Endothelial cell of umbilical vein (primary cell): ENCODE measurements at places on chromosomes 12 and 14. TPM values are rescaled to one million over a fixed set of nuclear protein-coding genes. Genes with fewer than 3 reads are reported as not detected.
A peak's percentile ranks its signal among the peaks of the same experiment; 100 is the strongest.

DNA sequence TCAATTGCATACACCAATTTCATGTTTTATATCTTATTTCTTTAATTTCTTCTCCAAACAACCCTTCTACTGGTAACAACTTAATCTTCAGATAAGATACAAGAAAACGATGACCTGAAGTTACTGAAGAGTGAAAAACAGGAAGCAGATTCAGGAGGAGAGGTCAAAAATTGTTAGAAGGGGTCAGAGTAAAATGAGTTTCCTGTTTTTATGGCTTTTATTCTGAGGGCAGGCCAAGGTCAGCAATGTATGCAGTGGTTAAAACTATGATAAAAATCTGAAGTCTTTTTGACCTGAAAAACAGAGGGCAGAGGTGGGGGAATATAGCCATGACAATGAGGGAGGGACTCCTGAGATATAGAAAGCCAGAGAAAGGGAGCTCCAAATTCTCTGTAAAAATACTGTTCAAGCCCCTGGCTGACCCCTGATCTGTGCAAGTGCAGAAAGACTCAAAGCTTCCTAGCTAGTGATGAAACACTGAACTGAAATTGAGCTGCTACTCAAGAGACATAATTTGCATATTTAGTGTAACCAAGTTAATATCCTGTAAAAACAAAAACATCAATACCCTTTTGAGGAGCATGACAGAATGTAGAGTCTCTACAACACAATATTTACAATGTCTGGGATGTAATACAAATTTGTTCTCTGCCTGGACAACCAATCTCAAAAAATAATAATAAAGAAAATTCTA lies 514.3 kb upstream of the SEL1L start:
- H3K36me3 ChIP-seq, result no peaks in the 10 kb centered on the region
- no peaks in the 10 kb centered on the region for H3K4me1 ChIP-seq
- no peak overlapping the region for H3K4me3 ChIP-seq

DNA sequence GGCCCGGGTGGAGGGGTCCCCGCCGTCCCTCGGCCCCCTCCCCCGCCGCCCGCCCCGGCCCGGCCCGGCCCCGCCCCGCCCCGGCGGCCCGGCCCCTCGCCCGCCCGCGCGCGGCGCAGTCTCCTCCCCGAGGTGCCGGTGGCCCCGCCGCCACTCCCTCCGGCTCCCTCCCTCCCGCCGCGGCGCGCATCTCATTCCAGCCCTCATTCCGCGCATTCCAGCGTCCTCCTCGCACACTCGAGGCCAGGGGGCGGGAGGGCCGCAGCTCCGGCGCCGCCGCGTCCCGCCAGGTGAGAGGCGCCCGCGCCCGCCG lies at the start of gene TEAD4:
Gene TEAD4 (plus strand): TSS at position 206 of the 313 bp plus-strand sequence.
- H3K4me3 ChIP-seq, result peak within 1 kb of the TSS; percentile 65
- H3K36me3 ChIP-seq, result no peaks in the 10 kb centered on the region

DNA sequence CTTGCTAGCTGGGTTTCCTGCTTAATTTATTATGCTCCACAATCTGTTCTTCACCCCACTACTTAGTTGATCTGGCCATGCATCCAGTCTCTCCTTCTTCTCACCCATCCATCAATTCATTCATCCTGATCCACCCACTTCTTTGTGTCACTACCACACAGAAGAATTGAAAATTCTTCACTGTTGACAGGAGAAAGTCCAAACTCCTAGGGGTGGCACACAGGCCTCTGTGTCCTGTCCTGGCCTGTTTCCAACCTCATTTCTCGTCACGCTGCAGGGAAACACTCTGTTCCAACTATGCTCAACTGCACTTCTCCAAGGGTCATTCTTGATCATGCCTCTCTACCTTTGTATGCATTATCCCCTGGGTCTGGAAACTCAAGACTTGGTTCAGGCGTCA lies 10.6 kb upstream of the KRT83 start:
- no peaks in the 10 kb centered on the region for H3K4me1 ChIP-seq
- no peak overlapping the region for H3K27ac ChIP-seq
- H3K36me3 ChIP-seq, result no peaks in the 10 kb centered on the region
- no peak overlapping the region for H3K4me3 ChIP-seq

GRCh38 chr14:68538639-68539038 lies 254.2 kb downstream of the ZFP36L1 start:
- no peaks in the 10 kb centered on the region for H3K27me3 ChIP-seq
- H3K36me3 ChIP-seq, result no peaks in the 10 kb centered on the region
- no peak overlapping the region for H3K27ac ChIP-seq

DNA sequence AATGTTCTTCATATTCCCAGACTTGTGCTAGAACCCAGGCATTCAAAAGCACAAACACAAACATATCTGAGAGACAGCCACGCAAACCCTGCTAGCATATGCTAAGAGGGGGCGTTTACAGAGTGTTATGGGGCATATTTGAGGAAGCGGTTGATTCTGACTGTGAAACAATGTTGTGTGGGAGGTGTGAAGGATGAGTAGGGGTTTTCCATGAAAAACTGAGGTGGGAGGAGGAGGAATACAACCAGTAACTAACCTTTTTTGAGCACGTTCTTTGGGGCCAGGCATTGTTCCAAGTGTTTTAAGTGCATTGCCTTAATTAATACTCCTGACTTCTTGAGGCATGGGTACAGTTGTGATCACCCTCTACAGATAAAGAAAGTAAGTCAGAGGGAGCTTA lies 499.5 kb downstream of the AACS start:
- no peaks in the 10 kb centered on the region for H3K27me3 ChIP-seq
- no peak overlapping the region for H3K4me3 ChIP-seq
- H3K27ac ChIP-seq, result no peak overlapping the region

DNA sequence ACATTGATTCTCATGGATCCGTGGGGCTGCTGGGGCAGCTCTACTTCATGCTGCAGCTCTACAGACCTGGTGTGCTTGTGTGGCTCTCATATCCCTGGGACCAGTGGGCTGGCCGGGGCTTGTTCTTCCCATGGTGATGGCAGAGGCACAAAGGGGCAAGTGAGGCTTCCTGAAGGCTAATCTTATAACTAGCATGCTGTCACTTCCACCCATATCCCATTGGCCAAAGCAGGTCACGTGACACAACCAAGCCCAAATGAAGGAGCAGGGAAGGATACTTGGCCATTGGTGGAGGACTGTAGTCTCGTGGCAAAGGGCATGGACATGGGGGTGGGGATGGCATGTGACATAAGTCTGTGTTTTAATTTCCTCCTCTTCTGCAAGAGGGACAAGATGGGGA lies 9.9 kb downstream of the PLBD2 start:
- H3K27ac ChIP-seq, result no peak overlapping the region
- no peaks in the 10 kb centered on the region for H3K27me3 ChIP-seq
- H3K4me3 ChIP-seq, result no peak overlapping the region
- H3K36me3 ChIP-seq, result peaks cover 9% of the 10 kb centered on the region
- DNase-seq, result no peak
- no peaks in the 10 kb centered on the region for H3K4me1 ChIP-seq

DNA sequence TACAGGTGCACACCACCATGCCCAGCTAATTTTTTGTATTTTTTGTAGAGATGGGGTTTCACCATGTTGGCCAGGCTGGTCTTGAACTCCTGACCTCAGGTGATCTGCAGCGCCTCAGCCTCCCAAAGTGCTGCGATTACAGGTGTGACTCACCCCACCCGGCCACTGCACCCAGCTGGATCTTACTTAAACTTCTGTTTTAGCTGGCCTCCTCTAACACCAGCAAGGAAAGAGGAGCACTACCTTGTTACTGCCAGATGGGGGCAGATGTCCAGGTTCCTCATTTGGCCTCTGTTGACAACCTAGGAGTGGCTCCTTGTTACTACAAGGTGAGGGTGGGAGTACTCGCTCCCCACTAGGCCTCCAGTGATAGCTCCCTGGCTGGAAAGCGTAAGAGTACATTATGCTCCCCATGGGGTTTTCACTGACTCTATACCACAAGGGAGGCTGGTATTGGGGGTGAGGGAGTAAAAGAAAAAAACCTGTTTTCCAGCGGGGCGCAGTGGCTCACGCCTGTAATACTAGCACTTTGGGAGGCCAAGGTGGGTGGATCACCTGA lies 13.2 kb upstream of the ARF6 start:
- no peak overlapping the region for H3K4me3 ChIP-seq
- no peaks in the 10 kb centered on the region for H3K36me3 ChIP-seq
- DNase-seq, result peak; percentile 66
- H3K4me1 ChIP-seq, result no peaks in the 10 kb centered on the region

GRCh38 chr14:84225268-84225667 lies 1304.7 kb upstream of the FLRT2 start:
- no peaks in the 10 kb centered on the region for H3K36me3 ChIP-seq
- H3K27me3 ChIP-seq, result no peaks in the 10 kb centered on the region
- DNase-seq, result no peak
- H3K4me3 ChIP-seq, result no peak overlapping the region

DNA sequence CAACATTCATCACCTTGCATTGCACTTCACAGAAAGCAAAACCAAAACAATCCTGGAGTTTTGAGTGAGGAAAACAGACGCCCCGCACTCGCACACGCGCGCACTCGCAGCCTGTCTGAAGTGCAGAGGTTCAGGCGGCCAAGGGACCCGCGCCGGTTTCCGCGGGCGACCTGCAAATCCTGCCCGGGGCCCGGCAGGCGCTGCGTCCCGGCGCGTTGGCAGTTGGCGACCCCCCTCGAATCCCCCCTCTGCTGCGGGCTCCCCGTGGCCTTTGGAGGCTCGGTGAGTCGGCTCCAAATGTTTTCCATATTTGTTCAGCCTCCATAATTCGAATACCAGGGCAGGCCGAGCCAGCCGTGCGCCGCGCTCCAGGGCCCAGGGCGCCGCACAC lies at the start of gene SSPN:
Gene SSPN (plus strand): TSS at position 324 of the 391 bp plus-strand sequence. CDS start 100 bp downstream, outside the sequence.
- no peaks in the 10 kb centered on the region for H3K36me3 ChIP-seq
- no peak within 1 kb of the TSS for H3K27ac ChIP-seq
- H3K4me1 ChIP-seq, result peaks cover 4% of the 10 kb centered on the region
- H3K4me3 ChIP-seq, result peak within 1 kb of the TSS; percentile 48

DNA sequence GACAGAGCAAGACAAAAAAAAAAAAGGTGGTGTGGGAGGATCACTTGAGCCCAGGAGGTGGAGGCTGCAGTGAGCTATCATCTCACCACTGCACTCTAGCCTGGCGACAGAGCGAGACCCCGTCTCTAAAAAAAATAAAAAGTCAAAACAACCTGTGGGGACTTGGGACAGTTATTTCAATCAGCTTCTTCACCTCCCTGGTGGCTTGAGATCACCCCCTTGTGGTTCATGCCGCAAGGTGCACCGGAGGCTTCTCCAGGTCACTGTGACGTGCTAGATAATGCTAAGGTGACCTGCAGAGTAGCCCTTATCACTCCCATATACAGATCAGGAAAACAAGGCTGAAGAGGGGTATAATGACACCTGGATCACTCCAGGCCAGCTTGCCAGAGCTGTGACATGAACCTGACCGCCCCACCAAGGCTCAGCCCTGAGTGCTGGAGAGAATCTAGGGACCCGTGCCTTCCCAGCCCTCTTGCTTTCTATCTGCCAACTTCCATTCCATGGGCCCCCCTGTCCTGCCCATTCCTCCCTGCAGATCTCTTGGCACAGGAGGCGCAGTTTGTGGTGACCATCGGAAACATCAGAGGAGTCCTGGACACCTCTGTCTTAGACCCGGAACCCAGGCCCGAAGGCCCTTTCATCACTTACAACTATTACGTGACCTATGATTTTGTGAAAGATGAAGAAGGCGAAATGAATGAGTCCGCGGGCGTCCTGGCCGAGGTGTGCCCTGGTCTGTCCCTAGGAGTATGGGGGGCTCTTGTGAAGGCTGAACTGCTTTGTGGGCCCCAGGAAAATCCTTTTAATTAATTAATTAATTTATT lies 8.1 kb downstream of the LRRC43 start:
- no peaks in the 10 kb centered on the region for H3K36me3 ChIP-seq
- no peak overlapping the region for H3K27ac ChIP-seq
- H3K4me1 ChIP-seq, result no peaks in the 10 kb centered on the region
- peak; percentile 75 for DNase-seq
- H3K4me3 ChIP-seq, result no peak overlapping the region

DNA sequence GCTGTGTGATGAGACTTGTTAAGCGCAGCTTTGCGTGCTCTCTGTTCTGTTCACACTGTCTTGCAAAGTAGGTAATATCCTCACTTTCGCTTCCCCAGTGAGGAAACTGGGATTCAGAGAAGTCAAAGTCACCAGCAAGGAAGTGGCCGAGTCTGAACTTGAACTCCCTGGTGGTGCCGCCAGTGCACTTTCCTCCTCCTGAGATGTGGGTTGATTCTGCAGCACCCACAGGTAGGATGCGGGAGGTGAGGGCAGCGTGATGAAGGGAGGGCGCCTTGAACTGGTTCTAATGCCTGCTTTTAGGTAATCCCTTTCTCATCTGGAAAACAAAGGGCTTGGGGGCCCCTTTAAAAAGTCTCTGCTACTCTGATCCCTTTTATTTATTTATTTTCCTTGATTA lies 54.9 kb upstream of the IGF1 start:
- no peak overlapping the region for H3K4me3 ChIP-seq
- H3K4me1 ChIP-seq, result no peaks in the 10 kb centered on the region
- no peaks in the 10 kb centered on the region for H3K36me3 ChIP-seq
- DNase-seq, result no peak
- no peak overlapping the region for H3K27ac ChIP-seq

DNA sequence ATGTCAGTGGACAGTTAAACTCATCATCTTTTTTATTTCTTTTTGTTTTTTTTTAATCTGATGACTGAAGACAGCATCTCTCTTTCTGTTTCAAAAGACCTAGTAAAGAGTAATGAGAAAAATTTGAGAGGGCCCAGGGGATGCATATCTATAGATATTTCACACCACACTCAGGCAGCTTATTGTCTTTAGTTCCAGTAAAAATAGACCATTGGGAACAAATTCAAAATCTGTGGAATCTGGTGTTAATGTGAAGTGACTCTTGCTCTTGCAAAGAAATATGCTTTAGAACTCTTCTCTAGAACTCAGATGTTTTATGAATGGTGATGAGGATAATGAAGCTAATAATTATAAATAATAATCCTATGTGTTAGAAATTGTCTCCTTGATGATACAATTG lies 214.5 kb upstream of the ATP2B1 start:
- no peak overlapping the region for H3K27ac ChIP-seq
- H3K36me3 ChIP-seq, result no peaks in the 10 kb centered on the region
- no peaks in the 10 kb centered on the region for H3K27me3 ChIP-seq

DNA sequence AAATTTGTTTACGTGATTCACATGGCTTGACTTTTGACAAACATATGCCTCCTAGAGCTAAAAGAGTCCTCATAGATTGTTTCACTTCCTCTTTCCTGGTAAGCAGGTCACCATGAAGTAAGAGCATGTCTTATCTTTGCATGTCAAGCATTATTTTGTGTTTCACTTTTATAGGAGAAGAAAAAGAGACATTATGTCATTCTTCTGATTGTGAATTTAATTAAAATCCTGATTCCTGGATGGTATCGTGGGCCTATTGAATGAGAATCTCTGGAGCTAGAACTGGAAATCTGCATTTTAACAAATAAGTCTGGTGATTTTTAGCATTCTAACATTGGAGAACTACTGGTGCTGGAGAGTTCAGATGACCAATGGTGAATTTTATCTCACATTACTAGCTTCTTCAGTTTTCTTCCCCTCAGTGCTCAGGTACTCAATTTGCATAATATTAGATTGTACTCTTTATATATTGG lies 218.6 kb upstream of the ATP2B1 start:
- H3K27ac ChIP-seq, result no peak overlapping the region
- no peaks in the 10 kb centered on the region for H3K4me1 ChIP-seq
- DNase-seq, result no peak
- no peak overlapping the region for H3K4me3 ChIP-seq
- no peaks in the 10 kb centered on the region for H3K36me3 ChIP-seq

The DHRS2 gene
- 0.44 TPM in 1 of 2 replicates, not detected in the other for total RNA-seq

The BEST3 gene
- total RNA-seq, result 0.14 and 0.18 TPM in 2 replicates

The C12orf50 gene
- total RNA-seq, result 0.30 and 0.31 TPM in 2 replicates

The PLEKHG7 gene
- not detected in 2 replicates for total RNA-seq

The GNG2 gene
- not detected in 2 replicates for total RNA-seq

The LRRK2 gene
- 1.3 and 2.2 TPM in 2 replicates for total RNA-seq

The PPM1H gene
- 4.9 and 7.2 TPM in 2 replicates for total RNA-seq

The MAP3K9 gene
- 0.05 and 0.11 TPM in 2 replicates for total RNA-seq

The WNT5B gene
- total RNA-seq, result not detected in 2 replicates
